Dermis blood vessel endothelial cell (primary cell): ENCODE measurements at places on chromosomes 4 and X.
A peak's percentile ranks its signal among the peaks of the same experiment; 100 is the strongest.

- DNase-seq, result no peak
Observed at GRCh38 chr4:101954975-101955678, 164.6 kb downstream of the BANK1 start.

GRCh38 chr4:85495621-85496020 is 20.7 kb downstream of the ARHGAP24 start:
- peak; percentile 18 for DNase-seq

GRCh38 chr4:41506130-41506529 is 31.8 kb upstream of the LIMCH1 start:
- no peak for DNase-seq

DNA sequence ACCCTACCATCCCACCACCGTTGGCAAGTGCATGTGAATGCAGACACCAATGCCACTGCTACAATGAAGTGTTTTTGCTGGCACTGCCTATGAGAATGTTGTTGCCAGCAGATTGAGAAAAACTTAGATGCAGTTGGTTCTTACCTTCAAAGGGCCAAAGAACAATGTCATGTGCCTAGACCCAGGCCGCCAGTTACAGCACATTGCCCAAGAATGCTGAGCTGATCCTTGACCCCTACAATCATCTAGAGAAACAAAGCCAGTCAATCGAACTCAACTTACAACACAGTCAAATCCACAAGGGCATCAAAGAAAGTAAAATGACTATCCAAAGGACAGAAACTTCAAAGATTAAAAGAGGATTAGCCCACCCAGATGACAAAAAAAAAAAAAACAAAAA is 102.4 kb upstream of the SPIN4 start:
- DNase-seq, result no peak

DNA sequence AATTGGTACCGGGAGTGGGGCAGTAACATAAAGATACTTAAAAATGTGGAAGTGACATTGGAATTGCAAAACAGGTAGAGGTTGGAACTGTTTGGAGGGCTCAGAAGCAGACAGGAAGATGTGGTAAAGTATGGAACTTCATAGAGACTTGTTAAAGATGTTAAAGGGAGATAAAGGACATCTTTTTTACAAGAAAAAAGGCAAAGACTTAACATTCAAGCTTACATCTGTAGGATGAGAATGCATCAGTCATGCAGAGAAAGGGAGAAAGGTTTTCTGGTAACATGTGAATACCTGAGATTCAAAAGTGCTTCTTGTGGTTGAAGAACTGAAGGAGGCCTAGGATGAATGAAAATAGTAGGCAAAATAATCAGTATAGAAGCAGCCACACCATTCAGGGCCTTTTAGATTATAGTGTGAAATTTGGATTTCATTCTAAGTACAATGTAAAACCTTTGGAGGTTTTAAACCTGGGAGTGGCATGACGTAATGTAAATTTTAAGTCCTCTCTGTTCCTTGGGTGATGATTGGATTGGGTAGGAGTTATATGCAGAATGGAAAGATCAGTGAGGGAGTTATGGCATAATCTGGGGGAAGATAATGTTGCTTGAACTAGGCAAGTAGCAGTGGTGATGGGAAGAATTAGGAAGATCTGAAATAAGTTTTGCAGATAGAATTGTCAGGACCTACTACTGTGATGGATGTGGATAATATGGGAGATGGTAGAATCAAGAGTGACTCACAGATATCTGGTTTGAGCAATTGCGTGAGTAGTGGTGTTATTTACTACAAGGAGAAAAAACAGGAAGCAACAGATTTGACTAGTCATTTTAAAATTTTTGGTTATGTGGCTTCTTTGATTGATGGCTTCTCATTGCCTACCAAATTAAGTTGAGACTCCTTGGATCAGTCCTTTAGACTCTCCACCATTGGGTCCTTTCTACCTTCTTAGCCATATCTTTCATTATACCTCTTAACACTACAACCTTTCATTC is 138.7 kb downstream of the VSIG4 start:
- DNase-seq, result no peak

DNA sequence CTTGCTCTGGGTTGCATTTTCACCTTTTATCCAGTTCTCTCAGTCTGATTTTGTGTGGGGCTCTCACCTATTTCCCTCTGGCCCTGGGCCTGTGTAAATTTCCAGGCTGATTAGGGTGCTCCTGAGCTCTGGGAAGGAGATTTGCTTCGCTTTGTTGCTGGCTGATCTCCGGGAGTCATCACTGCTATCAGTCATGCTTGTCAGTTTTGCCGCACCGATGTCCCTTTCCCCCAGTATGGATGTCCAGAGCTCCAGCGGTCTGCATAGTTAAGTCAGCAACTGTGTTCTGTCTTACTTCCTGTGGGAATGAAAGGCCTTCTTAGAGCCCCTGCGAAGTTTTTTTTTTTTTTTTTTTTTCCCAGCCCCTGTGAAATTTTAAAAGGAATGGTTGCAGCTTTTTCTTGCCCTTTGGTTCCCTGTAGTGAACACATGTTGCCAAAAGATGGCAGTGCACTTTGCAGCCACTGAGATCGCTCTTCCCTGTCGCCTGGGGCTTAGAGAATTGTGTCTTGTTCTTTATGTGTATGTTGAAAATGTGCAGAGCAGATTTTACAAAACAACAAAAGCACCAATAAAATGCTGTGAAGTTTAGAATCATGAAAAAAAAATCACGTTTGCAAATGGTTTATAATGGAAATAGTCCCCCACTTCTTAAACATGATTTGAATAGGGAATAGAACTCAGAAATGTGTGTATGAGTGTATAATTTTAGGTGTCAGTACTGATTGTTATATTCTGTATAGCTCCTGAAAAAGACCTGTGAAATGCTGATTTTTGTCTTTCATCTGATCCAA is 109.1 kb upstream of the SLC4A4 start:
- peak; percentile 35 for DNase-seq

DNA sequence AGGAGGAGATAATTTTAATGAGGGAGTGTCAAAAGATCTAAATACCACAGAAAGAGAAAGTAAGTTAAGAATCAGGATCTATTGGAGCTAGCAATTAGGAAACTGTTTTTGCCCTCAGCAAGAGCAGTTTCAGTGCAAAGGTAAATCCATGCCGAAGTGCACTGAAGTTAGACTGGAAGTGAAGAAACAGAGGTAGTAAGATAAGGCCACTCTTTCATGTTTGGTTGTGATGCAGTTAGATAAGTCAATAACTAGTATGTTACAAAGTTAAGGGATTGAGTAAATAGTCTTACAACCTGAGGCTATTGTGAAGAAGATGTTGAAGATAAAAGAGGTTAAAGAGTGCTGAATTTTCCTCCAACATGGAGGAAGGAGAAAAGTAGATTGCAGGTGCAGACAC is 46.7 kb upstream of the UCP1 start:
- no peak for DNase-seq

- DNase-seq, result no peak
Observed at GRCh38 chr4:123060039-123060770, 137.8 kb upstream of the NUDT6 start.

DNA sequence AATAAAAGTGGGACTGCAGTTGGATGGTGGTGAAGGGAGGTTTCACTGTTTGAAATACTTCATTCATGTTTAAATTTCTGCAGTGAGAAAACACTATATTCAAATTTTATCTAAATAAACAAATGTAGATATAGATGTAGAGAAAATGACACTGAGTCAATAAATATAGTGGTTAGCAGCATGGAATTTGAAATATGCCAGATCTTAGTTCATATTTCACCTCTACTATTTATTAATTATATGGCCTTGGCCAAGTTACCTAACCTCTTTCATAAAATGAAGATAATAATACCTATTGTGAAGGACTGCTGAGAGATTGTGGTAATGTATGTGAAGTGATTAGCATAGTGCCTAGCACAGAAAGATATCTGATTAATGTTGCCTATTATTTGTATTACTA is 70.5 kb downstream of the AGTR2 start:
- DNase-seq, result no peak

DNA sequence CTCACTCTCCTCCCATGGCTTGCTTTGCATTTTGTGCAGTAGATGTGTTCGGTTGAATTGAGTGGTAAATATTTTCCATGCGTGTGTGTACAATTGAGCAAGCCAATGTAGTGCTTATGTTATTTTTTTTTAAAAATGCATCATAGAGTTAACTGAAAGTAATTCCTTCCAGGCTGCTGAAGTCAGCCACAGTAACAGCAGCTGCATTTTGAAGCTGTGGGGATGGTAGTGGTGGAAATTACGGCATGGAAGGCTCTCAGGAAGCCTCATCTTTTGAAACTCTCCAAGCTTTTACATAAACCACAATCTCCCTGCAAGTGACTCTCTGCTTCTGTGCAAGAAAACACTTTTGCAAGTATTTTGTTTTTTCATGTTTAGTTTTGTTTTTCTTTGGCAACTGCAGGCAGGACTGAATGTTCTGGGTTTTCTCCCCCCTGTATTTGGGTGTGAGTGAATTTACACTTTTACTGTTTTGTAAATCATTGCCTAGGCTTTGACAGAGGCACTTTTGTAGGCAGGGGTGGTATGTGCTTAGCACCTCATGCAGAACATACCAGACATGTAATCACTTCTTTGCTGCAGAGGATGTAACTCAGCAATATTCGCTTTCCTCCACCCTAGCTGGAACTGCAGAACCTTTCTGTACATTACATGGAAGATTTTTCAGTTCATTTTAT is 56.2 kb downstream of the LRRC66 start:
- no peak for DNase-seq

DNA sequence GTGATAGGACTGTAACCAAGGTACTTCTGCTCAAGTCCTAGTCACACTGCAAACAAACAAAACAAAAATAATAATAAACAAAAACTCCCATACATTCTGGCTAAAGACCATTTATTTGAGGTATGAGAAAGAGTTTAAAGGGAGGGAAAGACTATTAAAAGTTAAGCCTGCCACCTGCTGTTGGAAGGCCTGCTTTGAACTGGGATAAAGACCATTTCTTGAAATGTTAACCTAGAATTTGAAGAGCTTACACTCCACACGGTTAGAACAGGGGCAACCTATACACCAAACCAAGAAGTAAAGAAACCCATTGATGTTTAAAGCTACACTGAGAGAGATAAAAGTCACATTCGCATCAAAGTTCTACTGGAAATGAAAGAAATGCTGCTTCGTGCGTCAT is 548.7 kb upstream of the DIPK2B start:
- DNase-seq, result peak; percentile 51

DNA sequence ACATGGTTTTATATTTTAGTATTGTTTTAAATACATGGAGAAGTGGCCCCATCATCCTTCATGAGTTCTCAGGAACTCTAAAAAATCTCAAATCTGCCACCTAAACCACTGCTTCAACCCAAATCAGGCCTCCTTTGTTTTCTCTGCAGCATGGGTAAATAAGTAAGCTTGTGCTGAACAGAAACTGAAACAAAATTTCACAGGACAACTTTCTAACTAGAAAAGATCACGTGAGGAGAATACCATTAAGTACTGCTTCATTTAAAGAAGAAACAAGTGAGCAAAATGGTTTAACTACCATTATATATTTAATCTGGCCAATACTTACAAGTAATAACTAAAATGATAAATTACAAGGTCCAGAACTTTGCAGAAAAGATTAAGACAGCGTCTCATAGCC is 2.5 kb downstream of the ARAP2 start:
- DNase-seq, result no peak
